Hindlimb muscle (tissue), 1 donor: ENCODE measurements at places on chromosomes 3 and 15.
A peak's percentile ranks its signal among the peaks of the same experiment; 100 is the strongest.

DNA sequence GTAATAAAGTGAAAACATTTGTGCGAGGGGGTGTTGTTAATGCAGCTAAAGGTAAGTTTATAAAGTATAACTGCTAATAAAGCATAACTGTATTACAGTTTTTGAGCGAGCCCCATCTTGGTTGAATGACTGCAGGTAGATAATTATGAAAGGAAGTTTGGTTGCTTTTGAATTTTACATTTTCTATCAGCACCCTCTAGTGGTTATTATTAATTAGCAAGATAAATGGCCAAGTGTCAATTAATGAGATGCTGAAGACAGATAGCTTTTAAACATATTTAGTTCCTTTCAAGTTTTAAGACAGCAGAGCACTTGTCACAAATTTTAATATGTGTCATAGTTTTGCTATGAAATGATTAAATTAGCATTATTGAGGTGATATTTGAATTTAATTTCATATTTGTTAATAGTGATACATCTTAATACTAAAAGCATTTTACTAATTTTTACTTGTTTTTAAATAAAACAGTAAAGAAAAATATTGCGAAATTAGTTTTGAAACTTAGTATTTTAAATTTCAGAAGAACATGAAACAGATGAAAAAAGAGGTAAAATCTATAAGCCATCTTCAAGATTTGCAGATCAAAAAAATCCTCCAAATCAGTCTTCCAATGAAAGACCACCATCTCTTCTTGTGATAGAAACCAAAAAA, 15.1 kb downstream of the U2SURP start:
- DNase-seq, result no peak

DNA sequence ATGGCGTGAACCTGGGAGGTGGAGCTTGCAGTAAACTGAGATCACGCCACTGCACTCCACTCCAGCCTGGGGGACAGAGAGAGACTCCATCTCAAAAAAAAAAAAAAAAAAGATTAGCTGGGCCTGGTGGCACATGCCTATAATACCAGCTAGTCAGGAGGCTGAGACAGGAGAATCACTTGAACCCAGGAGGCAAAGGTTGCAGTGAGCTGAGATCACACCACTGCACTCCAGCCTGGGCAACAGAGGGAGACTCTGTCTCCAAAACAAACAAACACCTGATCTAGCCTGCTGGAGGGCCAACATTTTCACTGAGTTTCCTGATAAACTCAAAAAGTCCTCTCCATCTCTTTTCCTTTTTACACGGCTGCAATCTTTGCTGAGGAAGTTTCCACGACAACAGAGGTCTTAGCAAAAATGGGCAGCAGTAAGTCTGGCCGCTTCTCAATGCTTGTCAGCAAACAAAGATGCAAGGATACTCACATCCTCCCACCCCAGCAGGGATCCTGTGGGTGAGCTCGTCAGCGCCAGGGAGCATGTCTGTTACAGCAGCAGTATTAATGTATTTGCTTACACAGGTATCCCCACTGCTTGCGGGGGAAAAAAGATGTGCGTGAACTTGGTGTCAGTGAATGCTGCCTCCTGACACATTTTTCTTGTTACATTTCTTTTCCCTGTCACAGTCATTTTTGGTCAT, 21.0 kb upstream of the CCDC174 start:
- DNase-seq, result no peak

- no peak for DNase-seq
Observed at GRCh38 chr15:38843051-38843501, 278.5 kb upstream of the RASGRP1 start.

- DNase-seq, result no peak
Observed at GRCh38 chr15:88574655-88575054, 28.2 kb upstream of the DET1 start.

DNA sequence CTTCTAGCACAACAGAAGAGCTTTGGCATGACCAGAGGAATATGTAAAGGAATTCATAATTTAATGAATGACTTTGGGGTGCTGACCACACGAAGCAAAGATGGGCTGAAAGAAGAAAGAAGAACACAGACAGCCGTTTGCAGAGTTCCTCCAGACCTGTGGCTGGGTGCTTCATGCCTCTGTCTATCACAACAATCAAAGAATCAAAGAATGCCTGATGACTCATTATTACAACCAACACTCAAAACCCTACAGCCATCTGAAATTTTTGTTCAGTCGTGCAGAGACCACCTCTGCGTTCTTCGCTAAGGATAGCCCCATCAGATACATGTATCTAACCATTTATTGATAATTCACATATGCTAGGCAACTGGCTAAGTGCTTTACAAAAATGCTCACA, 129.0 kb upstream of the PRICKLE2 start:
- no peak for DNase-seq

GRCh38 chr15:94655249-94655880, 424.0 kb downstream of the MCTP2 start:
- DNase-seq, result no peak

GRCh38 chr3:51539291-51539941, 897 bp downstream of the RAD54L2 start:
- DNase-seq, result peak; percentile 5

- no peak for DNase-seq
Observed at GRCh38 chr3:184228376-184229137, 828 bp upstream of the VWA5B2 start.

DNA sequence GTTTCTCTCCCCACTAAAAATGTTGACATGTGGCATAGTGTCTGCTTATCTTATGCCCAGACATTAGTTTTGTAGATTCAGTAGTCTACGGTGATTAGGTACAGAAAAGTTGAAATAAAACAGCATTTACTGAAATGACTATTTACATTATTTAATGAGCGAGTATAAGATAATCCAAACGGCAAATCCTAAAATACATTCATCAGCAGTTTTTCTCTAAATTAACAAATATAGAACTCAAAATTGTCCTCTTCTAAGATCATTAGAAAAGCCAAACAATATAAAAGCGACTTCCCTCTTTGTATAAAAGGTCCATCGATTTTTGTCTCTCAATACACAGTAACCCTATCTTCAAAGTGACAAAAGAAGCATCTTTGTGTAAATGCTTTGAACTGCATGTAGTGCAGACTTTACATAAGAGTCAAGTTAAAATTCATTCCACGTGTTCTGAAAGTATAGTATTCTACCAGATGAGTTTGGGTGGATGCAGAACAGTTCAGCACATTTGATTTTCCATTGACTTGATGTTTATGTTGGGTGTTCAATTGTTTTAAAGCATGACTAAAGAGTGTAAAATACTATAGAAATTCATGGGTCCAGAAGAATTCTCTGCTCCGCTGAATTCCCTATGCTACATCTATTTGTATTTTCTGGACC, 480.8 kb upstream of the DPH6 start:
- no peak for DNase-seq

DNA sequence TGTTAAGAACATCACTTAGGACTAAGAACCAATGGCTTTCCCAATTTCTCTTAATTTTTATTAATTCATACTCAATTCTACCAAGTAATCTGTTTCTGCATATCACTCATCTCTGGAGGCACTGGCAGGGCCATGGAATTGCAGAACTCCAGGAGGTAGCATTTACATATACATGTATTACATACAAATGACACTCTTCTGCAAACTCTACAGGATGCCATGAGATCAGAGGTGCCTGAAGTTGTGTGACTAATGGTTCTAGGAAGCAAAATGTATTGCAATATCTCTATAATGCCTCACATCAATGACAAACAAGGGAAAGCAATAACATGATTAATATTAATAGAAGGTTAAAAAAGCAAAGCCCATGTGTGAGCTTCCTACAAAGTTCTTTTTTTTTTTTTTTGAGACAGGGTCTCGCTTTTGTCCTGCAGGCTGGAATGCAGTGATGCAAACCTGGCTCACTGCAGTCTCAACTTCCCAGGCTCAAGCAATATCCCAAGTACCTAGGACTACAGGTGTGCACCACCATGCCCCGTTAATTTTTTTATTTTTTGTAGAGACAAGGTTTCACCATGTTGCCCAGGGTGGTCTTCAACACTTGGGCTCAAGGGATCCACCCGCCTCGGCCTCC, 33.0 kb downstream of the DENND6A start:
- DNase-seq, result no peak

DNA sequence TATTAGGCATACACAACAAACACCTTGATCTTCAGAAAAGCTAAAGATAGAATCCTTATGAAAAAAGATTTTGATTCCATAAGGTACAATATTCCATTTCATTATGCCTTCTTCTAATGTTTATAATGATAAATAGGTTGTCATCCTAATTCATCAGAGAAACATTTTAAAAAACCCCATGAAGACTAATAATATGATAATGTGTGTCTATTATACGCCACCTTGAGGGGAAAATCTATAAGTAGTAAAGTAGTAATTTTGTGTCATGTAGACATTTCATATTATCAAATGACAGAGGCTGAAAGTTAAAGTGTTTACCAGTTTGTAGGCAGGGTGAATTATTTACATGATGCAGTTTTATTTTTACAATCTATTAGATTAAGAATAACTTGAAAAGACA, 524.3 kb downstream of the GBE1 start:
- DNase-seq, result no peak

- no peak for DNase-seq
Observed at GRCh38 chr3:154458560-154458959, 28.6 kb upstream of the GPR149 start.

DNA sequence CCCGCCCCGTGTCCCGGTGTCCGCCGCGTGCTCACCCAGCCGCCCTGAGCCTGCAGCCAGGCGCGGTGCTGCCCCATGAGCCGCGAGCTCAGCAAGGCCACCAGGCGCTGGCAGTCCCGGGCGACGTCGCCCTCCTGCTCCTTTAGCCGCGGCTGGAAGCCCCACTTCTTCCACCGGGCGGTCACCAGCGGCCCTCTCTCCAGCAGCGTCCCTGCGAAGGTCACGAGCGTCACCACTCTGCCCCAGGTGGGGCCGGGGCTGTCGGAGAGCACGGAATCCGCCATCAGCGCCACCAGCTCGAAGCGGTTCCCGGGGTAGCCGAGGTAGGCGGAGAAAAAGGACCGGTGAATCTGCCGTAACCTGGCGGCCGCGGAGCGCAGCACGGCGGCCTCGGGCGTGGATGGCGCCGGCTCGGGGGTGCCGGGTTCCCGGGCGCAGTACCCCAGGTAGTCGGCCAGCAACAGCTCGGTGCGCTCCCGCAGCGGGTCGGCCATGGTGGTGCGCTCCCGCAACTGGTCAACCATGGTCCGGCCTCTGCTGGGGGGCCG, 298 bp downstream of the BCL2L10 start:
- no peak for DNase-seq

DNA sequence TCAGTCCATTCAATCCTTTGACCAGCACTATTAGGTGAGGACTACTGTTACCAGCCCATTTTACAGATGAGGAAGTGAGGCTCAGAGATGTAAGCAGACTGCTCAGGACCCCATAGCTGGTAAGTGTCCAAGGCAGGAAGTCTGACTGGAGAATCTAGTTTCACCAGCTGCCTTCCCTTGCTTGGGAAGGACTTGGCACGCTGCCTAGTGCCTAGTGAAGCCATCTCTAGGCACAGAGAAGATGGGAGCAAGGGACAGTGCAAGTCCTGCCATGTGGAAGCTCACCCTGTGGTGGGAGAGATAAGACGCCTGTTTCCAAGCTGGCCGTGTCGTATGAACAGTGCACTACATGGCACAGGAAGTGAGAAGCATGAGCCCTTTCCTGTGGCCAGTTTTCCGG, 111.8 kb upstream of the TMC3 start:
- DNase-seq, result no peak

GRCh38 chr3:49415931-49416601, 3.8 kb downstream of the TCTA start:
- no peak for DNase-seq

DNA sequence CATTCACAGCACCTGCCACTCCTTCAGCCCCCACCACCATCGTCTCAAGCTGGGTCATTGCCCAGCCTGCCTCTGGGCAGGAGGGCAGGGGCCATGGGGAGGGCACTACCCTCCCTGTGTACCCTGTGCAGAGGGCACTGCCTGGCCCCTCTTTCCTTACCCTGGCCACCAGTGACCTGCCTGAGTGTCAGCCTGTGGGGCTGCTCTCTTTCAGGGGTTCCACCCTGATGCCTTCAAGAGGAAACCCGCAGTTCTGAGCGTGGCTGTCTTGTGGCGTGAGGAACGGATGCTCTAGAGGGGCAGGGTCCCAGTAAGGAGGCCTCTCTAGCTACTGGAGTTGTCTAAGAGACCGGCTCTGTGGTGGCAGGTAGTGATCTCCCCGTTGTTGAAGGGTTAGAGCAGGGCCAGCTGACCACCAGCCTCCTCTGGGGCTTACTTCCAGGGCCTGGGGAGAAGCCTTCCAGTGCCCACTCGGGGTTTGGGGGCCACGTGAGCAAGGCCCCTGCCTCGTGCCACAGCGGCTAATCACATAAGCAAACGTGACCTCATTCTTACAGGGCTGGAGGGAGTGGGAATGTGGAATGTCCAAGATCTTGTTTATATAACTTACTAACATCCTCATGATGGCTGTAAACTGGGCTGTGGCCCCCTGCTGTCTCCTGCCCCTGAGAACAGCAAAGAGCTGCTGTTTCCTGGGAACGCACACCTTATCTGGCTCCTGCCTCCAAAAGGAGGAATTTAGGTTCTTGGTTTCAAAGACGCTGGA, 31.4 kb upstream of the SEC13 start:
- DNase-seq, result no peak

DNA sequence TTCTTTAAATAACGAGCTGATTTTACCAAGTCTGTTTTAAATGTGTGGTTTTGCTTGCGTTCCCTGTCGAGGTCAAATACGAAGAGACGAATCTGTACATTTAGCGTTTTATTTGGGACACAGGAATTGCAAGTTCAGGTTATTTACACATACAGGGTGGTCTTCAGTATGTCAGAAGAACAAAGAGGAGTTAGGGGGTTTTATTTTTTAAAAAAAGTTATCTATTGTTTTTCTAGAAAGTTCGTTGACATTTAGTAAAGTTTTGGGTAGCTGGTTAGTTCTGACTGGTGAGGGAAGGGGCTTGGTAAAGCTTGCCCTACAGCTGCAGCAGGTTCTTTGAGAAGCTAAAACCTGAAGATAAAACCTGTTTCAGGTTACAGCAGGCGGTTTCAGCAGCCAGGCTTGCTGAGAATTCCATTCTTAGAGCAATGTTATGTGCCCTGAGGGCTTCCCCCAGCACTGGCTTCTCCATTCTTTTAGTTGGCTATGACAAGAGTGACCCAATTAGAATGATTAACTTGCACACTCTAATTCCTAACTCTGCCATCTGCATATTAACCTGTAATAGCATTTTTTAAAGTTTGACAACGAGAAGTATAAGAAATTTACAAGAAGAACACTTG, 815 bp upstream of the ZNF280D start:
- DNase-seq, result no peak

DNA sequence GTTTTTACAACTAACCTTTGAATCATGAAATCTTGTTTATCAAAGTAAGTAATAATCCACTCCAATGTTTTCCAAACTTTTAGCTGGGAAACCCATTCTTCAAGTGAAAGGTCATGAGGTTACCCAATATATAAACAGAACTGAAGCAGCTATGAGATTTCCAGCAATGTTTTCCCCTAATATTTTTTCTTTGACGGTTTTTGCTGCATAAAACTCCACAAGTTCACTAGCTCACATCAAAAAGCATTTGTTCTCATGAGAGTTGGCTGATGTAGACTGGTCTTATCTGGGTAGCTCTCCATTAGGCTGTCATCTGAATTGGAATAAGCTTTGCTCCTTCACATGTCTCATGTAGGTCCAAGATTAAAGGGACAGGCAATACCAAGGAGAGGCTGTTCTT, 241.2 kb upstream of the LRRC3B start:
- no peak for DNase-seq

- DNase-seq, result no peak
Observed at GRCh38 chr15:99344639-99345038, 93.4 kb downstream of the LRRC28 start.

GRCh38 chr3:161096771-161097367, 8.3 kb downstream of the B3GALNT1 start:
- no peak for DNase-seq
